ENCODE measurements at places on chromosomes 3 and 15. TPM values are rescaled to one million over a fixed set of nuclear protein-coding genes. Genes with fewer than 3 reads are reported as not detected.

Gene SLC28A1
- total RNA-seq, result not detected

Gene IFRD2
- 101 TPM for total RNA-seq

Gene TIGIT
- total RNA-seq, result not detected

Gene TM4SF4
- total RNA-seq, result 25.7 TPM

Measured in A549 treated with Mapracorat at 1 μM for 4 hours (cell line).